ENCODE measurements at places on chromosomes 2 and 18.
A peak's percentile ranks its signal among the peaks of the same experiment; 100 is the strongest.

DNA sequence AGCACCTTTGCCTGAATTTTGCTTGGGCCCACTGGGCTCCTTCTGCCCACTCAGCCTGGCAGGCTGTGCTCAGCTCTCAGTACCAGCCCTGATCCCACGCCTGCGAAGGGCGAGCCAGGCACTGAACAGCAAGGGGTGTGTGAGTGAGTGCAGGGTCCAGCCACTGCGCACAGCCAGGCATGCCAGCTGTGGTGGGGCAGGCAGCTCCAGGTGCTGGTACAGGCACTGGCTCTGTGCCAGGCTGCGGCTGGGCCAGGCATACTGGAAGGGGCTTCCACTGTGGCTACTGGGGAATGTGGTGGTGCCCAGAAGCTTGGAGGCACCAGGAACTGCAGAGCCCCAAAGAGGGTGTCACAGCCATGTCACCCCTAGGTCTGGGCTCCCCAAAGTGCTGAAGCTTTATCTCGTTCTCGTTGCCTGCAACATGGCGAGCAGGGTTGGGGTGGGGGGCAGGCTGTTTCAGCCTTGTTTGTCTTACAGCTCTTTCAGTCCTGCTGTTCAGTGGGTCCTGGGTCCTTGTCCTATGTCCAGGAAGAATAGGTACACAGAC is 8.8 kb downstream of the DYSF start:
- DNase-seq: no peak

DNA sequence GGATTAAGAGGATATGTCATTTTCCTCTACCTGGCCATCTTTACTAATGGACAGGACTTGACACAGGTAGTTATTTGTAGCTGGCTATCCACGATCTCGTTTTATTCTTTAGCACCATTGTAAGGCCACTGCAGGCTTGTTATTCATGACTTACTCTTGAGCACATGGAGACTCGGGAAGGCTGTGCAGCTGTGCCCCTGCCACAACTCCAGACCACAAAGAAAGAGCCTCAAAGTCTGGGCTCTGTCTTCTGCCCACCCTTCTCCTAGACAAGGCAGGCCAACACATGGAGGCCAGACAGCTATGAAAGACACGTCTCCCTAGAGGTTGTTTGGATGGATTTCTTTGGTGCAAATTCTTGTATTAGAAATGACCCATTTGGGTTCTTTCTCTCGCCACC is 133.8 kb downstream of the NAPG start:
- no peak for DNase-seq

GRCh38 chr2:168245074-168245825 is 2.1 kb downstream of the STK39 start:
- no peak for DNase-seq

DNA sequence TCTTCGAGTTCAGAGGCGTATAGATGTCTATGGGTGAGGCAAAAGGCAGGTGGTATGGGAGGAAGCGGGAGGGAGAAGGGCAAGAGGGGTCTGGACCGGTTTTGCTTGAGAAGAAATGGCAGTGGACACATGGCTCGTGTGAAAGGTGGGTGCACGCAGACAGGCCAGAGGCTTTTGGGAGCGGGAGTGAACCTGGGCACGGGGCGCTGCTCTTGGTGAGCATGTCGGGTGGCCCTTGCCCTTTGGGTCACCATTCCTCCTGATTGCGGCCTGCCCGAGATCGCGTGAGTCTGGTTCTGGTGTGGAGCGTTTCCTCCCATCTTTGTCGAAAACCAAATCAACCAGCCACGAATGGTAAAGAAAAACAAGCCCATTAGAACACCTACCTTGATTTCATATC is 12.6 kb downstream of the LDLRAD4 start:
- no peak for DNase-seq

- DNase-seq: no peak
These were observed 6.3 kb downstream of the MTERF4 start for GRCh38 chr2:241095594-241096290.

DNA sequence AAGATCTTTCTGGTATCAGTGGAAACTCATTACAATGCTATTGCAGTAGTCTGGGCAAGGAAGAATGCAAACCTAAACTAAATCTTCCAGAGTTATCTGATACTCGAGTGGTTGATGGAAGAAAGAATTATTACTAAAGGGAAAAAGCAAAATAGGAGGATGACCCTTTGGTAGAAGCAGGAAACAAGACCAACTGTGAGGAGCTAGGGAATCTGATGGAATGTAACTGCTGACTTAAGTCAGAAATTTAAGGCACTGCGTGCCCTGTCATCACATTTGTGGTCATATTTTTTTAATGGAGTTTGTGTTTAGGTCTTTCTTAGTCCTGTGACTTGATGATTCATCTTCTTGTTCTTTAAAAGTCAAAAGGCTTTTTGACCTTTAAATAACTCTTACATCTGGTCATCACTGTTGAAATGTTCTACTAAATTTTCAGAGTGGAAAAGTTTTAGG is 36.5 kb upstream of the ARMC9 start:
- DNase-seq: peak; percentile 82

GRCh38 chr18:56197241-56197859 is 441.0 kb downstream of the TXNL1 start:
- DNase-seq: no peak

- no peak for DNase-seq
These were observed 37.8 kb upstream of the TMEM182 start for GRCh38 chr2:102724016-102724490.

DNA sequence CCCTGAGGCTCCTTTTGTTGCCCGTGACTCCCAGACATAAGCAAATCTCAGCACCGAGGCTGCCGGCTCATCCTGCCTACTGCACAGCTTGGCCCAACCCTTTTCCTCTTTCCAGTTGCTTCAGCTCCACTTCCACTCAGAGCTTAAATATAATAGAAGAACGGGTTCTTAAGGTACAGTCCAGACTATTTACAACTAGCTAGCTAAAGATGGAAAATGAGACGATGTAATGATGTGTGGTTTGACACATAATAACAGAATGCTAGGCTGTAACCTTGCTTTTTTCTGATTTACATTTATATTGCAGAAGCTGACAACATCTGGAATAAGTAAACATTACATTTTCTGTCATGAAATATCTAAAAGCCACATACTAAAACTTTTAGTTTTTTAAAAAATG is 26.9 kb upstream of the ATP9B start:
- no peak for DNase-seq

DNA sequence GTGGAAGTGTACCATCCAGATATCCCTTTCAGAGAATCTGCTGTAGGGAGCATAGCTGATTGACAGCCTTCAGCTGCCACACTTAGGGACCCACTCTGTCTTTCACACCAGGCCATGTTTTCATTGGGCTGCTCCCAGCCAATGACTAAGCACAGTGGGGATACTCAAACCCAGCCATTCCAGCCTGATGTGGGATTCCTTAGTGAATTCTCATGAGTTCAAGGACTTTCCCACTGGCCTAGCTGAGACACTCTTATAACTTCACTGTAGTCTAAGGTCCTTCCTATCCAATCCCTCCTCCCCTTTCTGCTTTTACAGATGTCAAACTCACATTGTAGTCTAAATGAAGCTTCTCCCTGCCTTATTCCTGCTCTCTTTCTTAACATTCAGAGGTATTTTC is 201.2 kb downstream of the PIK3C3 start:
- DNase-seq: no peak

DNA sequence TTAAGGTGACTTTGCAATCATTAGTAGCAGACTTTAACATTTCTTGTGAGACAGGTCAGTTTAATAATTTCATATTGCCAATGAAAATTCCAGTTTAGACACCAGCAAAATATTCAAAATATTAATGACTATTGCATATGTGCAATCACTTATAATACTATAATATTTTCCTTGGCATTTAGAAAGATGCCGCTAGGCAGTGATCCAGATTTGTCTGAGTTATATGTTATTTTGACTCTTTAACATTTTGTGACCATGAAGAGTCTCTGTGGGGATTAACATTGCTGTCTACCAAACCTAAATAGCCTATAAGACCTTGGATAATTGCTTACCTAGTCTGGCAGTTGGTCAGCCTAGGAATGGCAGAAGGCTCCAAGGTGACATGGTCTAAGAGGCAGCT is 389.6 kb downstream of the THSD7B start:
- no peak for DNase-seq

GRCh38 chr2:218397820-218398436 is 1.7 kb upstream of the CTDSP1 start:
- DNase-seq: peak; percentile 62

- DNase-seq: peak; percentile 15
These were observed 15.9 kb downstream of the RAPGEF4 start for GRCh38 chr2:172751564-172751963.

DNA sequence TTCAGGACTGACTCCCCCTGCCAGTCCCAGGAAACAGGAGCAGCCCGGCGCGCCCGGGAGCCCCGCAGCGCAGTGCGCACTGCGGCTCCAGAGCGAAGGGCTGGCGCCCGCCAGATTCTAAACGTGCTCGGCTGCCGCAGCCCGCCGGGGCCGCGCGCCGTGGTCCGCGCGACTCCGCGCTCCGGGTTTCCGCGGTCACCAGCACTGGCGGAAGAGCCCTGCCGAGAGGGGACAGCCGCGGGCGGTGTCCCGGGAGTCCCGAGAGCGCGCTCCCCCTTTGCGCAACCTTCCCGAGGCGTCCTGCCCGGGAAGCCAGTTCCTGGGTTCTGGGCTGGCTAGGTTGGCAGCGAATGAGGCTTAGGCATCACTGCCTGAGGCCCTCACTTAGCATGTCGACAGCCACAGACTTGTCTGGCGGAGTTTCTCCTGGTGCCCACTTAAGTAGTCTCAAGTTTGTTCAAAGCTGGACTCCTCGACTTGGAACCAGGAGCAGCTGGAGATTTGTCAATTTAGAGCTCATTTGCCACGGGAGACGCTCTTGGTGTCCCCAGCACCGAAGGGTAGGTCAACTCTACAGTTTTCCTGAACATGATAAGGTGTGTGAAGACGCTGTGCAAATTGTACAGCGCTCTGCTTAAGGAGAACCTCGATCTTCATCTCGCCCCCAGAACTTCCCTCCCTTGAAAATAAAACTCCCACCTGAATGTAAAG is 1.5 kb upstream of the VSNL1 start:
- no peak for DNase-seq

DNA sequence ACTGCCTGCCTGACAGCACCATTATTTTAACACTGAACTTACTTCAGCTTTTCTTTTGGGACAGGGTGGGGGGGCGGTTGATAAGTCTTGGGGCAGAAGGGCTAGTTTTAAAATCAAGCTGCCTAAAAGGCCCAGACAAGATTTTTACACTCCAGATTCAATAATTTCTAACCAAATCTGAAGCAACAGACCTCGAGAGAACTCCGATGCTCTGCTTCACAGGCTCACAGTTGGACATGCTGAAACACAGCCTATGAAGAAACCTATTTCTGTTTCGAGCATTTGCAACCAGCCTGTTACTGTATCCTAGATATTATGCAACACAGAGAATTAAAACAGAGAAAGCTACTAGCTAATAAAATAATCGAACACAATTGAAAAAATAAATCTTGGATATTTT is 1.3 kb upstream of the MYT1L start:
- DNase-seq: no peak

GRCh38 chr2:112924360-112924759 is 13.4 kb downstream of the IL37 start:
- DNase-seq: no peak

- peak; percentile 28 for DNase-seq
These were observed 4.4 kb upstream of the RFX8 start for GRCh38 chr2:101479328-101479727.

GRCh38 chr2:133591164-133591563 is 22.9 kb upstream of the NCKAP5 start:
- no peak for DNase-seq

- peak; percentile 70 for DNase-seq
These were observed 39.8 kb upstream of the AAK1 start for GRCh38 chr2:69683170-69683971.

DNA sequence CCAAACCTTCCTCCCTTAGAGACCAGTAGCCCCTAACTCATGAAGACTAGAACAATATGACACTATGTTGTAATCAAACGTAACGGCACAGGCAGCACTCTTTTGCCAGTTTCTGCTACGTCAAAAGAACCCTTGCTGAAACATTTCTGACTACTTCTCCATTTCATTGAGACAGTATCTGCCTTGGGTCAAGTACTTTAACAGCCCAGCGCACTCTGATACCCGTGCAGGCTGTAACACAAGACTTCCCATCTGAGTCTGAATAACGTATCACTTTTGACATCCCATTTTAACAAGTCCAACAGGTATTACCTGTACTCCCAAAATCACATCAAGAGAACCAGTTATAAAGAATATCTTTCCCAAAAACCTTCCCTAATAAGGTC is 38.4 kb downstream of the TBC1D8 start:
- peak; percentile 75 for DNase-seq

- DNase-seq: no peak
These were observed 108.8 kb downstream of the TWIST2 start for GRCh38 chr2:238956676-238957075.

GRCh38 chr18:78605255-78605654 is 374.4 kb upstream of the SALL3 start:
- DNase-seq: no peak

DNA sequence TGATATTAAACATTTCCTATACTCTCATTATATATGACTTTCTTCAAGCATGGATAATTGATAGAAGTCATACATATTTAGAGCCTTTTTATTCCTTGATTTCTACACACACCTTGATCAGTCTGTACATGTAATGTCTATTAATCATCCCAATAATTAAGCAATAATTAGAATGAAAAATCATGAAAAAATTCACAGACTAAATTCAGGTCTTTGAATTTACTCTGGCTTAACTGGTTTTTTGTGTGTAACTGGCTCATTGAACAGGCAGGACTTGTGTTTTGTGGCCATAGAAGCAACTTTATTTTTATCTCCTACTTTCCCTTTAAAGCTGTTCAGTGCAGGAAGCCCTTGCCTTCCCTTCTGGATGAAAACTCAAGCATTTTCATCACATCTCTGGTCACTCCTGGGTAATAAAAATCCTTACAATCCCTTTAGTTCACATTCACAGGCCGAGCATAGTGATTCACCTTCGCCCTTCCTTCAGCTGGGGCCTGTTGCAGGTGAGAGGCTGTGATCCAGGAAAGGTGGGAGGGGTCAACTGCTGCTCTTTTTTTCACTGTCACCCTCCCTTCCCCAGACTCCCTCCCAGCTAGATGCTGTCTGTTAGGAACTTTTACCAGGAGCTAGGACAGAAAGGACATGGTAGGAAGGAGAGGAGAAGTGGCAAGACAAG is 58.0 kb upstream of the ITSN2 start:
- no peak for DNase-seq

- peak; percentile 40 for DNase-seq
These were observed 550 bp downstream of the MYL12B start for GRCh38 chr18:3262234-3263131.

DNA sequence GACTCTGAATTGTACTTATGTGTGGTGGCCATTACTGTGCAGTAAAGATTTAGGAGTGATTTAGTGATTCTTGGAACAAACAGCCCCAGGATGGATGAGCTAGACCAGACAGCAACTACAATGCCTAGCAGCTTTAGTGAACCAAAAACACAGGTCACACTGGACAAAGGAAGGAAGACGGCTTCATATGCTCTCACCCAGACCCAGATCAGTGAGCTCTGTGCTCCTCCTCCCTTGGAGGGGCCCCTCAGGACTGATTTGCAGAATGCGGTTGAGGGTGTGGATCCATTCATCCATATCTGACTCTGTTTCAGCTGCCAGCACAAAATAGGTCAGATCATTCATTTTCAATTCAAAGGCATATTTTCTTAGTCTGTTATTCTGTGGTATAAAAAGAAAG is 159.7 kb upstream of the CCDC195 start:
- no peak for DNase-seq

- peak; percentile 67 for DNase-seq
These were observed at the start of gene NEMP2 for GRCh38 chr2:190534310-190535120. Gene NEMP2 (minus strand): TSS chr2:190534722. CDS start chr2:190534655, 67 bp downstream.

- no peak for DNase-seq
These were observed 417.7 kb upstream of the GYPC start for GRCh38 chr2:126238251-126238650.

All from inflammatory macrophage treated with lipopolysaccharide for 4 hours (primary cell).